Activated CD4-positive, alpha-beta T cell treated with anti-CD3 and anti-CD28 coated beads, Interleukin-2, amount 50 U/mL, for 48 hours (primary cell): ENCODE measurements at places on chromosomes 1 and 21.

DNA sequence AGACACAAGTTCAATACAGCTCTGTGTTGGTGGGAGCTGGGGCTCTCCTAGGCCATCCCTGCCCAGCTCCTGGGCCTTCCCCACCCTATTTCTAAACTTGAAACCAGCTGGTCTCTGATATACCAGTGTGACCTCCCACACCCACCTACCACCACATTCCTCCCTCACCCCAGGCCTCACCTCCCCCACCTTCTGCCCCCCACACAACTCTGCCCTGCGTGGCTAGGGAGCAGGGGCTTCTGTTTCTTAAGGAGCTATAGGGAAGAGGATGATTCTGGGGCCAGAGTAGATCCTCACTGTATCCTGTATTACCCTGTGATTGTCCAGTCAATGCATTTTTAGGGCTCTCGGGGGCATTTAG is 16.5 kb downstream of the NES start:
- no peak for DNase-seq

DNA sequence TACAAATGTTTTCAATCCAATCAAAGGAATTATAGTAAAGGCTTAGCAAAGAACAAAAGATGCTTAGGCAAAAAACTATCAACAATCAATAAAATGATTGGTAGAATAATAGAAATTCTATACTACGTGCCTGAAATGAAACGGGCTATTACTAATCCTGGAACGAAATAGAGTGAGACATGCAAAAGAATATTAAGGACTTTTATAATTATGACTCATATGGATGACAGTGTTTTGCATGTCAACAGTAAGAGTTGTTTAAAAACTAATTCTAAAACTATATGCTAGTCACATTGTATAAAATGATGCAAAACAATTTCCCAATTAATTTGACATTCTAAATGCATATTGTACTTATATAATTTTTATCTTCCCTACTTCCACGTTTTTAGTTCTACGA is 35.6 kb downstream of the LRRIQ3 start:
- DNase-seq = no peak

DNA sequence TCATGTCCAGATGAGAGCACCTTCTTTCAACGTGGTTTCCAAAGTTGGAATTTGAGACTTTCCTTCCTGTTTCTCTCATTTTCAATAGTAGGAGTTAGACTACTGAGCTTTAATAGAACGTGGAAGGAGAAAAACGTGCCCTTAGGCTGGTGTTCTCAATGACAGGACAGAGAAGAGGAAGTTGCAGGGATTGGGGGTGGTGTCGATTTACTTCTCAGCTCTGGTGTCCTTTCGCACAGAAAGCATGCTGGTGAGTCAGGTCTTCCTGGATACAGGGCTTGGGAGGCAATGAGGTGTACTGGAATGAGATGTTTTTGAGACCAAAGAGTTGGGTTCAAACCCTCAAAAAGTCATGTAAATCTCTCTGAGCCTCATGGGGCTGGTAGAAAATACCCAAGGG is 67.1 kb downstream of the HIVEP3 start:
- DNase-seq = no peak

- no peak for DNase-seq
Measured at GRCh38 chr1:233654658-233655280, 40.9 kb downstream of the KCNK1 start.

DNA sequence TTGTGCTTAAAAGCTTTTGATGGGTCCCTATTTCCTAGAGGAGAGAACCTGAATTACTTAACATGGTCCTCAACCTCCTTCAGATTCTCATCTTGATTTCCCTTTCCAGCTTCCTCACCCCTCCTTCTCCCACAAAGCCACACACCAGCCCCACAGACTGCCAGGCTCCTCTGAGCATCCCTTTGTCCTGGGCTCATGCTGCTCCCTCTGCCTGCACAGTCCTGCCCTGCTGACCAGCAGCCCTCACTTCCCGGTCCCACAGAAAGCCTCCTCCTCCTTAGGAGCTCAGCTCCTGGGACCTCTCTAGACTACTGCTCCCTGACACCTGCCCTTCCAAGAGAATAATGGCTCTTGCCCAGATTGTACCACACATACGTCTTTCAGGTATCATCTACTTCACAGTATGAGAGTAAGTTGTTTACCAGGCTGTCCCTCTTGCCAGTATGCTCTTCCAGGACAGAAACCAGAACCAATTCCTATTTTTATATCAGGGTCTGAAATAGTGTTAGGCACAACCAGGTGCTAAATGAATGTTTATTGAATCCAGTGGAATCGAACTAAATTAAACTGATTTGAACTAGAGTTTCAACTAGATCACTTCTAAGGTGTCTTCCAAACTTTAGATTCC is 373.4 kb downstream of the LMX1A start:
- no peak for DNase-seq

GRCh38 chr1:82466891-82467290 is 666.2 kb downstream of the ADGRL2 start:
- DNase-seq = no peak
